CMK (cell line): ENCODE measurements at places on chromosomes 2 and 18.

DNA sequence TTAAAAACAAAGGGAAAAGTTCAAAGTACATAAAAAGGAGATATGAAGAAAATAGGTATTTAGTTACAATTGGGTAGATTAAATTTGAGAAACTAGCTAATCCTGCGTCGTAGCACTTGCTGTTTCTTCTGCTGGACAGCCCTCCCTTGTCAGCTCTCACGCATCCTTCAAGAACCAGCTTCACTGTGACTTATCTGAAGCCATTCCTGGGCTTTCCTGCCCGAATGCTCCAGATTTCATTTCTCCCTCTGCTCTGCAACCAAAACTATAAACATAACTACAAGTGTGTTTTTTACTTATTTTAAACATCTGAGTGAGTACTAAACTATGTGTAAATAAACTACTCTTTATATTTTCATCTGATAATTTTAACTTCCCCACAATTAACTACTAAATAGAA, 149.2 kb downstream of the MTCL1 start:
- no peak for DNase-seq

GRCh38 chr18:59961070-59961469, 61.3 kb downstream of the PMAIP1 start:
- DNase-seq = no peak

DNA sequence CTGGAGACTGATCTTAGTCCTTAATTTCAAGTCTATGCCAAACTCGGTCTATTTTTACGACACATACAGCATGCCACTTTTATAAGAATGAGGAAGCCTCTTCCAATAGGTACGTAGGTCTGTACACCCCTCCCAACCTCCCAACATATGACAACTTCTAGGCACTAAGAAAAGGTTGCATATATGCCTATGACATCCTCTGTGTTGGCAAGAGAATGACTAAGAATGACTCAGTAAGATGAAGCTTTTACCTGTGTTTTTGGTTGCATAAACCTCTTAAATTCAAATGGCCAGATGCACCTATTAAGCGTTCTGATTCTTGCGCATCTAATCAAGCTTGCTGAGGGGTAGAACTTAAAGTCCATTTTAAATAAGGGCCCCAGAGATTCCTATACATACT, 586.4 kb upstream of the ZEB2 start:
- no peak for DNase-seq

- DNase-seq = no peak
Measured at GRCh38 chr2:8505311-8505920, 176.4 kb upstream of the ID2 start.

DNA sequence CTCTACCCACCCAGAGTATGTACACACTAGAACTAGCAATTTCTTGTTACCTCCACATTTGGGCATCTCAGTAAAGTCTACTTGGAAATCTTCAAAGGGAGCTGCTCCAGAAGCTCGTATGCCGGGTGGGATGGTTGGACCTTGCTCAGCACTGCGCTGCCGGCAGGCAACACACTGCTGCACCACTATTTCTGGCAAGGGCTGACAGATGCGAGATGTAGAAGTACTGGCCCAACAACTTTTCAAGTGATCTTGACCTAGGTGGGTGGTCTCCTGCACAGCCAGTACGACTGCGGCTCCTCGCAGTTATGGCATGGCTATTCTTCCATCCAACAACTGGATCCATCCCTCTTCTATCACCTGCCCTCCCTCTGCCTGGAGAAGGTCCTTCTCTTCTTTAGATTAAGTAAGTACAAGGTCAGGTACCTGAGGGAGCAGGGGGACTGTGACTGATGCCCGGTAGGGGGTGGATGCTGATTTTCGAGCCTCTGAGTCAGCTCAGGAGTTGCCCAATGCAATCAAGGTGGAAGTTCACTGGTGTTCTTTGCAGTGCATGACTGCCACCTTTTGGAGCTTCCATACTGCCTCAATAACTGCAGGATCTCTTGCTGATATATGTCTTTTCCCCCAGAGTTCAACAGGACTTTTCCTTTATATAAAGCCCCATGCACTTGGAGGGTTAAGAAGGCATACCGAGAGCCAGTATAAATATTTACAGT, 100.4 kb upstream of the SLC1A4 start:
- DNase-seq = no peak

- DNase-seq = no peak
Measured at GRCh38 chr2:234910186-234910679, 41.6 kb upstream of the SH3BP4 start.

- DNase-seq = no peak
Measured at GRCh38 chr2:110870545-110870944, 138.2 kb downstream of the ACOXL start.

- DNase-seq = peak; percentile 37
Measured at GRCh38 chr2:37558623-37559022, 112.8 kb downstream of the CDC42EP3 start.

- DNase-seq = no peak
Measured at GRCh38 chr2:67039517-67040103, 357.5 kb upstream of the ETAA1 start.

DNA sequence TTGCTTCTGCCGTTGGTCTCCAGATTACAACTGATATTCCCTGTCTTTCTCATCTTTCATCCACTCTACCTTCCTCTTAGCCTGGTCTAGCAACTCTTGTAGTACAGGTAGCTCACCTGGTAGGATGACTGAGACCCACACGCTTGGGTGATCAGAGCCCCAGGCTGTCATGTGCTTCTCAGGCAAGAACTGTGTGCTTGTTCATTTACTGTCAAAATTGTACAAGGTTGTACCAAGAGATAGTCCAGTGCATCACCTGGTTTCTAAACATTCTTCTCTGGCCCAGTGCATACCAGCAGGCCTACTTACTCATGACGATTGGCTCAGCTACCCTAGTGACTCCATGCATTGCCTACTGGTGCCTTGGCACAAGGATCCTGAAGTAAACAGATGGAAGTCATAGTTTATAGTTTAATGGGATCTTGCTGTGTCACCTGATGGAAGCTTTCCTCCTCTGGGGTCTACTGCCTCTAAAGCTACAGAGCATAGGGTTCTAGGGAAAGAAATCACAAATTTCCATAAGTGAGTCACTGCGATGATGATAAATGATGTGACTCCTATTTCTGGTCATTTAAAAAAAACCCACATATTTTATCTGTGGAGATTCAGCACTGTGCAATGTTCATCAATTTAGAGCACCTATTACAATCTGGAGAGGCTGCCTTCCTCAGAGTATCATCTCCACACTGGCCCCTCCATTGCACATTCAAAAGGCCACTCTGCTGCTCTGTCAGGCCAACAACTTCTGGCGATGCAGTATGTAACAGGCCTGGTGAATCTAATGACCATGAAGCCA, 481.8 kb upstream of the MEIS1 start:
- no peak for DNase-seq

GRCh38 chr18:35514752-35515459, 17.1 kb upstream of the INO80C start:
- no peak for DNase-seq

- no peak for DNase-seq
Measured at GRCh38 chr2:238505892-238506280, 79.2 kb downstream of the ASB1 start.

- DNase-seq = no peak
Measured at GRCh38 chr18:38693104-38693503, 1127.5 kb upstream of the CELF4 start.

- no peak for DNase-seq
Measured at GRCh38 chr2:151916632-151917031, 88.4 kb upstream of the ARL5A start.

GRCh38 chr2:160460333-160460731, 33.3 kb downstream of the RBMS1 start:
- no peak for DNase-seq

DNA sequence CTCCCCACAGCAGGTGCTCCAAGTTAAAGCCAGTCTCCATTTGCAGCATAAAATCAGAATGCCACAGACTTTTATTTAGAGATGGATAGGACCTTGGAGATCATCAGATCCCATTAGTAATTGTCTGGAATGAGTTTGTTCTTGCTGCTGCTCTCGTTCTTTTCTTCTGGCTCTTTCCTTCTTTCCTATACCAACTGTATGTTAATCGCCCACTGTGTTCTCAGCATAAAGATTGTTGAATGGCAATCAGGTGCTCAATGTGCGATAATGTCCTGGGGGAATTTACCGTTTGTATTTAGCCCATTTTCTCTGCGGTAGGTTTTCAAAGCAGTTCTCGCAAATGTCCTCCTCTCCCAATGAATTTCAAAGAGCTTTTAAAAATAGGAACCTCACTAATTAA, 3.3 kb downstream of the GPR39 start:
- no peak for DNase-seq

GRCh38 chr2:143691121-143691520, 561.9 kb downstream of the ARHGAP15 start:
- DNase-seq = no peak

- no peak for DNase-seq
Measured at GRCh38 chr2:46241344-46241743, 55.9 kb upstream of the EPAS1 start.

DNA sequence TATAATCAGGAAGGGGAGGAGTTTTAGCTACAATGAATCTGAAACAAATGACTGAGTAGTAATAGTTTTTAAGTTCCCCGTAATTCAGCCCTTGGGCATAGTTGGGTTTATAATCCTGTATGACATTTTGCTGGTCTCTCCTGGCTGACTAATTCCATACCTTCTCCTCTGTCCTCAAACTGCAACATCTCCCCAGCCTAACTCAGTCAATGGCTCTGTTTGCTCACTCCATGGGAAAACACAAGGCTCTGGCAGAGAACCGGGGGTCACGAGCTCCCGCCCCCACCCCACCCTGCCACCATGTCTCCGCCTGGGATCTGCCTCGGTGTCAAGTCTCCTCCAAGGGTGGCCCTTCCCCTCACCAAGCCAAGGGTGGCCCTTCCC, 168.6 kb downstream of the HDAC4 start:
- no peak for DNase-seq

DNA sequence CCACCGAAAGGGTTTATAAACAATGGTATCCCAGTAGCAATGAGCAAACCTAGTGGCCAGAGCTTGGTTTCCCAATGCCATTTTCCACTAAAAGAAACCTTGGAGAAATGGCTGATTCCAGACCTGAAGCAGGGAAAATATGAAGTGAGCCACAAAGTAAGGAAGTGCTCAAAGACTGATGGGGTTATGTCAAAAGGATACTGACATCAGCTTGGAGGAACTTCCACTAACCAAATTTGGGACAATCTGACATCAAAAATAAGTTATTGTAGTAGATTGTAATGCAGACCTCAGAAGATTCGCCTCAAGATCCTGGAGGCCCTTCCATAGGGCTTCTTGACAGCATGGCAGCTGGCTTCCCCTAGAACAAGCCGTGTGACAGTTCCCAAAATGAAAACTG, 79.4 kb upstream of the SP3 start:
- no peak for DNase-seq

DNA sequence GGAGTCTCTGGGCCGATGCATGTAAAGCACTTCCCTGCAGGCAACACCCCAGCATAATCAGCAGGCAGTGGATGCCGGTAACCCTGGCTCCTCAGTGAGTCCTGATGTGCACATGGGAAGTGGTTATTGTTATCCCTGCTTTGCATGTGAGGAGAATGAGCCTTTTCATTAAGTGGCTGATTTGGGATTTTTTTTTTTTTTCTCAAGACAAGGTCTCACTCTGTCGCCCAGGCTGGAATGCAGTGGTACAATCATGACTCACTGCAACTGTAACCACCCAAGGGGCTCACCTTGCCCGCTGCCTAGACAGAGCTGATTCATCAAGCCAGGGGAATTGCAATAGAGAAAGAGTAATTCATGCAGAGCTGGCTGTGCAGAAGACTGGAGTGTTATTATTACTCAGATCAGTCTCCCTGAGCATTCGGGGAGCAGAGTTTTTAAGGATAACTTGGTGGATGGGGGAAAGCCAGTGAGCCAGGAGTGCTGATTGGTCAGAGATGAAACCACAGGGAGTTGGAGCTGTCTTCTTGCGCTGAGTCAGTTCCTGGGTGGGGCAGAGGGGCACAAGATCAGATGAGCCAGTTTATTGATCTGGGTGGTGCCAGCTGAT, 95.4 kb downstream of the SOCS6 start:
- no peak for DNase-seq

GRCh38 chr2:224645722-224646121, 60.6 kb upstream of the CUL3 start:
- DNase-seq = no peak

GRCh38 chr18:46518438-46518837, 138.6 kb downstream of the LOXHD1 start:
- no peak for DNase-seq

- no peak for DNase-seq
Measured at GRCh38 chr2:26299471-26300101, 46.4 kb upstream of the SELENOI start.

DNA sequence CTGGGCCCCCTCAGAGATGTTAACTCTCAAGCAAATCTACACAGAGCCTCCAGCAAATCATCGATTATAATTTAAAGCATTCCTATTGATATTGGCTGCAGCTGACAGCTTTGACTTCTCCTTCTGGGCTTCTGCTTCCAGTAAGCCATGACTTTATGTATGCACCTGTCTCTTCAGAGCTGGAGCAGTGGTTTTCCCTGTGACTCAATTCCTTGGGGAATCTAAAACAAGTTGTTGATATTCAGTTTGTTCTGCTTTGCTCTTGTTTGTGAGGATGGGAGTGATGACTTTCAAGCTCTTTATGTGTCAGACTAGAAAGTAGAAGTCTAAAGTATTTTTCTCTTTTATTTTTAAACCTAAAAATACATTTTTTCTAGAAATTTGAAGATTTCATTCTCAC, 45.1 kb upstream of the TNP1 start:
- DNase-seq = no peak

DNA sequence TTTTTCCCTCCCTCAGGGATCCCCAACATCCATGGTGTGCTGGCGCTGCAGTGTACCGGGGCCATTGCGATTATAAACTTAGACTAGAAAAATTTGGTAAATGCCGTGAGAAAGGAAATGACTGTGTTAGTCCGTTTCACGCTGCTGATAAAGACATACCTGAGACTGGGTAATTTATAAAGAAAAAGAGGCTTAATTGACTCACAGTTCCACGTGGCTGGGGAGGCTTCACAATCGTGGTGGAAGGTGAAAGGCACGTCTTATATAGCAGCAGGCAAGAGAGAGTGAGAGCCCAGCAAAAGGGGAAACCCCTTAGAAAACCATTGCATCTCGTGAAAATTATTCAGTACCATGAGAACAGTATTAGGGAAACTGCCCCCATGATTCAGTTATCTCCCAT, 44.3 kb downstream of the NTSR2 start:
- DNase-seq = no peak

DNA sequence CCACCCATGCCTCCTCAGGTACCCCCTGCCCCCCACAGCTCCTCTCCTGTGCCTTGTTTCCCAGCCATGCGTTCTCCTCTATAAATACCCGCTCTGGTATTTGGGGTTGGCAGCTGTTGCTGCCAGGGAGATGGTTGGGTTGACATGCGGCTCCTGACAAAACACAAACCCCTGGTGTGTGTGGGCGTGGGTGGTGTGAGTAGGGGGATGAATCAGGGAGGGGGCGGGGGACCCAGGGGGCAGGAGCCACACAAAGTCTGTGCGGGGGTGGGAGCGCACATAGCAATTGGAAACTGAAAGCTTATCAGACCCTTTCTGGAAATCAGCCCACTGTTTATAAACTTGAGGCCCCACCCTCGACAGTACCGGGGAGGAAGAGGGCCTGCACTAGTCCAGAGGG, 803 bp upstream of the DES start:
- no peak for DNase-seq
